ENCODE measurements at places on chromosomes 12 and 14. TPM values are rescaled to one million over a fixed set of nuclear protein-coding genes. Genes with fewer than 3 reads are reported as not detected.

FZD10 gene
- total RNA-seq, result 0.24 TPM

TAS2R46 gene
- total RNA-seq, result 2.6 TPM

MGAT2 gene
- 21.4 TPM for total RNA-seq

CNTN1 gene
- 3.1 TPM for total RNA-seq

RAB2B gene
- 41.0 TPM for total RNA-seq

LRFN5 gene
- 0.46 TPM for total RNA-seq

PLXNC1 gene
- total RNA-seq, result 25.4 TPM

- H3K27ac ChIP-seq, result no peak overlapping the region
- peaks cover 69% of the 10 kb centered on the region for H3K27me3 ChIP-seq
- no peak overlapping the region for H3K4me3 ChIP-seq
- DNase-seq, result no peak
- H3K4me1 ChIP-seq, result no peaks in the 10 kb centered on the region
These were observed 36.8 kb upstream of the PIWIL1 start for GRCh38 chr12:130300737-130301535.

GRCh38 chr12:124442281-124442680 is 125.1 kb downstream of the NCOR2 start:
- no peak overlapping the region for H3K4me3 ChIP-seq
- H3K27ac ChIP-seq, result peak overlapping the region; percentile 80
- peaks cover 17% of the 10 kb centered on the region for H3K36me3 ChIP-seq
- H3K4me1 ChIP-seq, result peaks cover 4% of the 10 kb centered on the region

GRCh38 chr14:104253901-104254353 is 115.5 kb downstream of the KIF26A start:
- peaks cover 29% of the 10 kb centered on the region for H3K27me3 ChIP-seq
- H3K4me1 ChIP-seq, result no peaks in the 10 kb centered on the region
- no peak for DNase-seq

DNA sequence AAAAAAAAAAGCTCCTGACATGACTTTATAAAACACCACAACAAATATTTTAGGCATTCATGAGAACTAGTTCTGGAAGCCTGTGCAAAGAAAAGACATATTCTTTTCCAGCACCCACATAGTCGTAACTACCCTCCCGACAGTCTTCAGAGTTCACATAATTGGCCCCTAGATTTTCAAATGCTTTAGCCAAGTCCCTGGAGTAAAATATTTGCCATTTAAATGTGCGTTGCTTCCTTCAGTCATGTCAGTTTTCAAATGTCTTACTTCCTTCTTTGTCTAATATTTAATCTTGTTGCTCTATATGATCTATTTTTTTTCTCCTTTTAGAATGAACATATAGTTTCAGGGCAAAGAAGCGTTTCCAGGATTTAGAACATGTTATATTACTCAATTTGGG is 66.8 kb upstream of the KRAS start:
- H3K4me3 ChIP-seq, result no peak overlapping the region
- peaks cover 28% of the 10 kb centered on the region for H3K4me1 ChIP-seq
- H3K27me3 ChIP-seq, result no peaks in the 10 kb centered on the region
- H3K27ac ChIP-seq, result no peak overlapping the region
- DNase-seq, result no peak

- no peak overlapping the region for H3K4me3 ChIP-seq
- DNase-seq, result no peak
- peaks cover 5% of the 10 kb centered on the region for H3K4me1 ChIP-seq
These were observed 80.3 kb upstream of the PWP1 start for GRCh38 chr12:107605293-107605692.

DNA sequence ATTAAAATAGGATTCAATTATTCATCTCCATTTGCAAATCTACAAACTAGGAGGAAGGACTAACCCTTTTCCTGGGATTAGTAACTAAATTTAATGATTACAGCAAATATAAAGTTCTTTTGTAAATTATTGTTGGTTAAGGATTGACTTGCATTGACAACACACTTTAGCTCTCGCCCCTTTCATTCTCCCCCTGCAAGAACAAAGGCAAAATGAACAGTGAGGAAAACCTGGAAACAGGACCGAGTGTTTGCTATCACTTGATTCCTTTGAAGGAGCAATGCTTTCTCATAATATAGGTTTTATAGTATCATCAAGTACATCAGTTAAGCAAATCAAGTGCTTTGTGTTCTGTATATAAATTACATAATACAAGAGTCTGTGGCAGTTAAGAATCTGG is 7.4 kb upstream of the COX16 start:
- peaks cover 35% of the 10 kb centered on the region for H3K4me1 ChIP-seq
- H3K27me3 ChIP-seq, result no peaks in the 10 kb centered on the region
- no peak overlapping the region for H3K4me3 ChIP-seq
- no peak for DNase-seq
- H3K27ac ChIP-seq, result peak overlapping the region; percentile 35

GRCh38 chr12:118187751-118188435 is 52.0 kb downstream of the PEBP1 start:
- no peak overlapping the region for H3K4me3 ChIP-seq
- no peak for DNase-seq
- H3K4me1 ChIP-seq, result peaks cover 12% of the 10 kb centered on the region
- H3K27me3 ChIP-seq, result no peaks in the 10 kb centered on the region
- no peak overlapping the region for H3K27ac ChIP-seq

DNA sequence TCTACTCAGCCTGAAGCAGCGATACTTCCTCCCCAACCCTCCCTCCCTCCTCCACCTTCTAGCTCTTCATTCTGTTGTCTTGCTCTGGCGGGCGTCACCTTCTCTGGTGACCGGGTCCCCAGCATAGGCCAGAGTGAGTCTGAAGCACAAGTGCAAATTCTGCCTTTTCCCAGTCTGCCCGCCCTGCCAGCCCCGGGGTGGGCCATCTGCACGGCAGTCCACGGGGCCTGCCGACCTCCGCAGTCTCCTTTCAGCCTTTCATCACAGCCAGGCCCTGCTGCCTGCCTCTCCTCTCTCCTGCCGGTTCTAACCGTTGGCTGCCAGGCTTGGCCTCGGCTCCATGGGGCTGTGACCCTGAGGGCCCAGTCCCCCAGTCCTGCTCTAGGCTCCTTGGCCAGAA is 58.7 kb downstream of the TESC start:
- H3K36me3 ChIP-seq, result no peaks in the 10 kb centered on the region
- no peak for DNase-seq
- peaks cover 21% of the 10 kb centered on the region for H3K4me1 ChIP-seq
- H3K27ac ChIP-seq, result no peak overlapping the region
- peaks cover 3% of the 10 kb centered on the region for H3K27me3 ChIP-seq

GRCh38 chr14:37466003-37466622 is 128.9 kb downstream of the FOXA1 start:
- H3K36me3 ChIP-seq, result peaks cover 38% of the 10 kb centered on the region
- peak overlapping the region; percentile 88 for H3K27ac ChIP-seq
- no peaks in the 10 kb centered on the region for H3K27me3 ChIP-seq

- peaks cover 16% of the 10 kb centered on the region for H3K27me3 ChIP-seq
- H3K4me1 ChIP-seq, result peaks cover 6% of the 10 kb centered on the region
- no peaks in the 10 kb centered on the region for H3K36me3 ChIP-seq
- no peak overlapping the region for H3K27ac ChIP-seq
- H3K4me3 ChIP-seq, result no peak overlapping the region
These were observed 121.7 kb downstream of the ZNF664 start for GRCh38 chr12:124094733-124095132.

GRCh38 chr12:91991399-91992187 is 154.1 kb downstream of the BTG1 start:
- H3K4me3 ChIP-seq, result no peak overlapping the region
- H3K27ac ChIP-seq, result no peak overlapping the region
- no peak for DNase-seq
- H3K4me1 ChIP-seq, result peaks cover 5% of the 10 kb centered on the region
- H3K36me3 ChIP-seq, result no peaks in the 10 kb centered on the region
- H3K27me3 ChIP-seq, result no peaks in the 10 kb centered on the region
